ENCODE measurements at places on chromosomes 6 and 20.

GRCh38 chr20:48283470-48284110, 498.3 kb upstream of the SULF2 start:
- peak; percentile 22 for DNase-seq

GRCh38 chr20:6269168-6269873, 146.5 kb upstream of the FERMT1 start:
- no peak for DNase-seq

GRCh38 chr20:21303872-21304586, 898 bp downstream of the XRN2 start:
- no peak for DNase-seq

GRCh38 chr20:3687655-3688054, 5.8 kb upstream of the ADAM33 start:
- DNase-seq: peak; percentile 33

GRCh38 chr6:2990248-2990931, 9.3 kb upstream of the NQO2 start:
- peak; percentile 36 for DNase-seq

Data from heart right ventricle (tissue), 16 donors.